Activated CD4-positive, alpha-beta T cell treated with anti-CD3 and anti-CD28 coated beads, Interleukin-2, amount 10 ng/mL, durations not matched to agents 7 days and 5 days (primary cell): ENCODE measurements at places on chromosomes 7 and 10.

DNA sequence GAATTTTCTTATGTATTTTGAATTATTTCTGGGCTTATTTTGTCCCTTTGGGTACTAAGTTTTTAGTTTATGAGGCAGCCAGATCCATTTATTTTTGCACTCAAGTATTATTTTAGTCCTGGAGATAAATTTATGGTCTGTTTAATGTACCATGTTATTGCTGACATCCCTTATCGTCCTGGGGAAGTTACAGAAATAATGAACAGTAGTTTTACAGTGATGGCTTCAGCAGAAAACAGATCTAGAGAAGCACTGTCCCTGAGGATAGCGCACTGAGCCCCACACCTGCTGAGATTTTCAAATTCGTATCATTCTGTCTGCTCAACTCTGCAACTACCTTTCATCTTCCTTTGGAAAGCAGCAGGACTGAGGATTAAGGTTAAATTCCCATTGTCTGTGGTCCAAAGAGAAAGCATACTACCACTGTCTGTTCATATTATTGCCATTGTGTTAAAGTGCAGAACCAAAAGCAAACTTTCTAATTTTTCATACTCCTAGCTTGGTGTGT is 168.3 kb downstream of the SNX13 start:
- no peak for DNase-seq

DNA sequence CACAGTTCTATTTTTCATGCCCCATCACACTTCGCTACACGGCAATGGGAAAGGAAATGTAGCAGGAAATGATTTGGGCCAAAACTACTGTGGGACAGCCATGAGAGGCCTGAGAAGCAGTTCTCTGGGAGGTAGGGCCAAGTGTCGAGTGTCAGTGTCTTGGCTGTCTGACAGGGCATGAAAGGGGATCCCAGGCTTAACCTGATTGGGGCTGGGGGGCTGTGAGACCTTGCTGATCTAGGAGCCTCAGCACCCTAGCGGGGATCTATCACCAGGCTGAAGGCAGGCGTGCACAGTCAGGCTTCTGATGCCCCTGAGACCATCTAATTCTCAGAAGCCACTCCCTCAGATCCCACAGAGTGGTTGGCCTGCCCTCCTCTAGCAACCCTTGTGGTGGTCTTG is 58.2 kb upstream of the SLC25A13 start:
- no peak for DNase-seq

GRCh38 chr10:102645388-102645740 is 1.1 kb downstream of the TRIM8 start:
- DNase-seq: peak; percentile 46

GRCh38 chr7:130909161-130909836 is 175.3 kb upstream of the KLF14 start:
- no peak for DNase-seq

- DNase-seq: peak; percentile 76
These were observed 202.7 kb downstream of the FAM107B start for GRCh38 chr10:14571866-14572507.

DNA sequence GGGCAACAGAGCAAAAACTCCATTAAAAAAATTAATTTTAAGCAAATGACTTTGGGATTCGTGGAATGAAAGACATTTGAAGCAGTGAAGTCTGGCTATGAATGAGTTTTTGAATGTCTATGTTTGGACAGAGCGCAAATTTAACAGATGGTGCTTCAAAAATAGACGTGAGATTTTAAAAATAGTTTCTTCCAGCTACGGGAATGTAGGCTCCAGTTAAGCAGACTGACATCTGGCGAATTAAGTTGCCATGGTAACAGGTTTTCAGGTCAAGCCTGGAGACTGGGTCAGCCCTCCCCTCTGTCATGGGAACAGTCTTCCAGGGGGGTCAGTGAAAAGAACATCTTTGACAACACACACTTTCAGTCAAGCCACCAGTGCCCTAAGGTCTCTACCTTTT is 62.0 kb downstream of the MYOF start:
- no peak for DNase-seq

DNA sequence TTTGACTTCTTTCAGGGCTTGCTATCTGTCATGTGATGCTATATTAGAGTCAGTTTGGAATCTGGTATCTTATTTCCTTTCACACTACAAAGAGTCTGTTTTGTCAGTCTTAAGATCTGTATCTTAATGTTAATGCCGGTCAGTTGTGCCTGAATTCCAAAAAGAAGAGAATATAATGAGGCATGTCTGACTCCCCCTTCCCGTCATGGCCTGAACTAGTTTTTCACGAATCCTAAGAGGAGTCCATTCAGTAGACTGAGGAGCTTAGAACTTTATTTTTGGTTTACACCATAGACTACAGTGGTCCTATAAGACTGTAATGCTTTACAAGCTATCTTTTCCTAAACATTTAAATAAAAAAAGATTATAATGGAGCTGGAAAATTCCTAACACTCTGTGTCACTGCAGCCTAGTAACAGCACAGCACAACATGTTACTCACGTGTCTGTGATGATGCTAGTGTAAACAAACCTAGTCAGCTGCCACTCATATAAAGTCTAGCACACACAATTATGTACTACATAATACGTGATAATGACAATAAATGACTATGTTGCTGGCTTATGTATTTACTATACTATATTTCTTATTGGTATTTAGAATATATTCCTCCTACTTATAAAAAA is 50.6 kb downstream of the VPS41 start:
- DNase-seq: no peak

- no peak for DNase-seq
These were observed 11.4 kb downstream of the GIMAP6 start for GRCh38 chr7:150620617-150621371.

DNA sequence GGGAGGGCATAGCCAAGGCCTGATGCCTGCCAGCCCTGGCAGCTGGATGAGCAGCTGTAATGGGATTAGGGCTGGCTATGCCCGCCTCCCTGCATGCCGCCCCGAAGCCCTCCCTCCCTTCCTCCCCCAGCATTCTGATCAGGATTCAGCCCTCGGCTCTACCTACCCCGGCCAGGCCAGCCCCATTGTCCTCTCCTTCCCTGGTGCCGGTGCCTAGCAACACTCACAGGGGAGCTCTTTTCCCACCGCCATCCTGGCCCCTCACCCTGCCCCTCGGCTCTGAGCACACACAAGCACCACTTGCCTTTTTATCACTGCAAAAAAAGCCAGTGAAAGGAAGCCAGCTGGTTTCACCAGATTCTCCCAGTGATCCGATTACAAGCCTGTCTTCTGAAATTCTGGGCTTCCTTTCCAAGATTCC is 9.0 kb upstream of the ADCYAP1R1 start:
- no peak for DNase-seq

DNA sequence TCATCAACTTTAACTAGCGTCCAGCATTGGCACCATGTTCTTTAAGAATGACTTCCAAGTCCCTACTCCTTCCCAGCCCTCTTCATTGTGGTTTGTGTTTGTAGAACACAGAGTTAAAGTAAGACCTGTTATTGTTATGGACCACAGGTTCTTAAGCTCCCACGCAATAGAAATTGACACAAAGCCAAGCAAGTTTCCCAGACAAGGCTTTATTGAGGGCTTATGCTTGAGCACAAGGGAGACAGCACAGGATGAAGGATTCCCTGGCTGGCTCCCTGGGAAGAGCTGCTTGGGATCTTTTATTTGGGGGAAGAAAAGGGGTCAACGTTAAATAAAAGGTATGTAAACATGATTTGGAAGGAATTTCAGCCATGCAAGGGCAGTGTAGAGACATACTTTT is 44.3 kb upstream of the PRKCQ start:
- no peak for DNase-seq

DNA sequence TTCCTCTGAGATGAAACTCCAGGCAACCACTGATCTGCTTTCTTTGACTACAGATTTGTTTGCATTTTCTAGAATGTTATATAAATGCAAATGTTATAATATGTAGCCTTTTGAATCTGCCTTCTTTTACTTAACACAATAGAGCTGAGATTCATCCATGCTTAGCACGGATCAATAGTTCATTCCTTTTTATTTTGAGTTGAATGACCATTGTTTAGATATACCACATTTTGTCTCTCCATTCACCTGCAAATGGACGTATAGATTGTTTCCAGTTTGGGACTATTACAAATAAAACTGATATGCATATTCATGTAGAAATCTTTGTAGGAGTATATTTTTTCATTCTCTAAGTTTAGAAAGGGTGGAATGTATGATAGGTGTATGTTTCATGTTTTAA is 57.7 kb downstream of the VPS41 start:
- no peak for DNase-seq

- no peak for DNase-seq
These were observed 75.9 kb upstream of the MAGI2 start for GRCh38 chr7:79529214-79529880.

- DNase-seq: no peak
These were observed 35.2 kb downstream of the VCL start for GRCh38 chr10:74032900-74033655.

GRCh38 chr10:31866118-31866670 is 62.4 kb downstream of the ARHGAP12 start:
- no peak for DNase-seq

- no peak for DNase-seq
These were observed 11.6 kb downstream of the HBP1 start for GRCh38 chr7:107180378-107180777.

DNA sequence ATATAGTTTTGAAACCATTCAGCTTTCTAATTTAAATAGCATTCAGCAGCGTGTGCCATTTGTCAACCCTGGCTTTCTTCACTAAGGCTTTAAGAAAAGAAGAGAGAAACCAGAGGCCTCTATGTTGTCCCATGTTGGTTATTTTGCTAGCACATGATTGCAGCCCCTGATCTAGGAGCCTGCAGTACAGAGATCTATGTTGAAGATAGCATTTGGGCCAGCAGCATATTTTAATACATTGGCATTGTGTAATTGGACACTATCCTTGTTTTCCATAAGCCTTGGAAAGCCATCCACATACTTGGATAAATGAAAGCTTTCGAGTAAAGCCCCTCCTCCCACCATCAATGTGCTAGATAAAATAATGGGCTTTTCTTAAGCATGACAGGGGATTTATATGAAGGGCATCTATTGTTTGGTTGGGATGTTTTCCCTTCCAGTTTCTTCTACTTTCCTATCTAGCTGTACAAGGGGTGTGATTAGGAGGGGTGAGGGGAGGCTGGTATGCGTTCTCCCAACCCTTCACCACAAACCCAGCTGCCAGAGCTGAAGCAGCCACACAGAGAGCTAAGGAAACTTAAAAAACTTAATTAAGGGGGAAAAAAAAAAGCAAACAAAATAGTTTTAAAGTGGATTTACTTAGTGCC is 23.1 kb upstream of the SDHAF3 start:
- no peak for DNase-seq

GRCh38 chr10:24900888-24901685 is 51.3 kb downstream of the PRTFDC1 start:
- no peak for DNase-seq

GRCh38 chr10:34229917-34230316 is 585.2 kb downstream of the PARD3 start:
- DNase-seq: no peak

DNA sequence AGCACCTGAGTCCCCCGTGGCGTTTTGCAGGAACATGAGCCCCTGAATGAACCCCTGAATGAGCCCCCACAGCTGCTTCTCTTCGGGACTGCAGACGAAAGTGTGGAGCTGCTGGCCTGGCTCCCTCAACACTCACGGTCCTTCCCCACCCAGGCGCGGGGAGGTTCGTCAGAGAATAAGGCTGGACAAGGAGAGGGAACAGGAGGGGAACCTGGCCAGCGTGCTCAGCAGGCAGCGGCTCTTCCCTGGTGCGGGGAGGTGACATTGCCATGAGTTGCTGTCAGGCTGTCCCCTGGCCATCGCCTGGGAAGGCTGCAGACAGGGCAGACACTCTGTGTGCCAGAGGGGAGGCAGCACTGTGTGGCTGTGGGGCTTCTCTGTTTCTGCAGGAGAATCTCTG is 80.9 kb upstream of the SHH start:
- DNase-seq: no peak

- DNase-seq: no peak
These were observed 50.6 kb downstream of the PTPRN2 start for GRCh38 chr7:158536871-158537515.

GRCh38 chr7:100681491-100682227 is 8.1 kb downstream of the GNB2 start:
- DNase-seq: no peak

GRCh38 chr7:14626076-14626475 is 276.5 kb downstream of the DGKB start:
- no peak for DNase-seq

DNA sequence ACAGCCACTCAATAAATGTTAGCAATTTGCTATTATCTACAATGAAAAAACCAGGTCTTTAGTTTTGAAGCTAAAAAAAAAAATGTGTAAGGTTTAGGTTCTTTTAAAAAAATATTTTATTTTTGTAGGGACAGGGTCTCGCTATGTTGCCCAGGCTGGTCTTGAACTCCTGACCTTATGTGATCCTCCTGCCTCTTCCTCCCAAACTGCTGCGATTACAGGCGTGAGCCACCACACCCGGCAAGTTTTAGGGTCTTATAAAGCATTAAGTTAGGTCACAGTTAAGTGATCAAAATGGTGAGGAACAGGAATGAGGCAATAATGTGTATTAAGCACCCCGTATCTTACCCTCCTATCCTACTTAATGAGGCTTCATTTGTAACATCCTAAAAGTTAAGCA is 774 bp downstream of the SEM1 start:
- no peak for DNase-seq

DNA sequence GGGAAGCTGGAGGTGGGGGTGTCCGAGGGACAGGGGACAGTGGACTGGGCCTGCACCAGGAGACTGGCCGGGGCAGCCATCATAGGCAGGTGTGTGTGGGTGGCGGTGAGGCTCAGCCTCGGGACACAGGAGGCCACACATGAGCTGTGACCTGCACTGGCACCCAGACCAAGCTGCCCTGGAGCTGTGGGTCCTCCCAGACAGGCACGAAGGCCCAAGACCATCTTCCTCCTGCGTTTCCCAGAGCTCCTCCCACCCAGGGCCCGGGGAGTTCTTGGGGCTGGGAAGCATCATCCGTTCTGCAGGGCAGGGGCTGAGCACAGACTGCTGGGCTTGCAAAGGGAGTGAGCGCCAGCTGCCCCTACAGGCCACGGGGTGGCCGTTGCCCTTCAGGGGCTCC is 87.4 kb downstream of the PDGFA start:
- no peak for DNase-seq

DNA sequence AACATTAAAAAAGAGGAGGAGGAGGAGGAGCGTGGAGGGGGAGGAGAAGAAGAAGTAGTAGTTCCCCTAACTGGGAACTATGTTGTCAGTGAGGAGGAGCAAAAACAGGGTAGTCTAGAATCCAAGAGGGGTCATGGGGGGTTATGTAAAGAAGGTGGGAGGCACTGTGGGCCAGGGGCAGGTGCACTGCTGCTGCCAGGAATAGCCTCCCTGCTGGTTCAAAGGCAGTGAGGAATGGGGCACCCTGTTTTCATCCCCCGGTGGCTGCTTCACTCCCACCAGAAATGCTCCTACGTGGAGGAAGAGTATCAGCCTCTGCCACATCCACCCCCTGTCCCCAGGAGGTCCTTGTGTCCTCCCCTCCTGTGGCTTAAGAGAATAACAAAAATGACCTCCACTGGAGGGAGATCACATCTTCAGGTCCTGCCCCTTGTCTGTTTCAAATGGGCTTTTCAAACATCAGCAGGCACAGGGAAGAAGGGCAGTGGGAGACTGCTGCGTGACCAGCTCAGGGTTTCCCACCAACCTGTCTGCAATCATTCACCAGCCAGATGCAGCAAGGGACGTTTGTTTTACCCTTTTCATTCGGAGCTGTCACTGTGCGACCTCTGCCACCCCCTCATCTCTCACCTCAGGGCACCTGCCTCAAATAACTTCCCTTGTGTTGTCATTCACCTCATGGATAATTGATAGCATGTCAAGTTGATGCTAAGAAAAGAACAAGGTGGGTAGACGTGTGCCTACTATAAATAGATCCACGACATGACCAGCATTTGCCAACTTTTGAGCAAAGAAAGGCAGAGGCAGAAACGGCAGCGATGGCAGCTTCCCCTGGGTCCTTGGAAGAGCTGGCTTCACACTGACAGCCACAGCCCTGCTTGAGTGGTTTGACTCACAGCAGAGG is 92.6 kb downstream of the DGKI start:
- no peak for DNase-seq
